ENCODE measurements at places on chromosomes 5 and 9.

- no peak for DNase-seq
Measured at GRCh38 chr5:158538506-158539074, 561.1 kb downstream of the EBF1 start.

GRCh38 chr9:137372693-137373610 is 50.0 kb downstream of the EXD3 start:
- no peak for DNase-seq

DNA sequence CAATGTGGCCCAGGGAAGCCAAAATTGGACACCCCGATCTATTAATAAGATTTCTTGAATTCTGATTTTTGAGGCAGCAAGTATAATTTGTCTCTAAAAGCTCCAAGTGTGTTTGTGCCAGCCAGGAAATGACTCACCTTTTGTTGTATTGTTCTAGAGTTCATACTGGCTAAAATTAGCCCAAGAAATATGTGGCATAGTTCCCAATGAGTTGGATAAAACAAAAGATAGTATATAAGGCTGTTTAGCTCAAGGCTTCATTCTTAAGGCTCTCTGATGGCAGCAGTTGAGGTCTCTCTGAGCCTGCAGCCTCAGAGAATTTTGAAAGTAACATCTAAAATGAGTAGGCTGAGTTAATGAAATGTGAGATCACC is 21.6 kb downstream of the HMGXB3 start:
- peak; percentile 82 for DNase-seq

GRCh38 chr9:10079284-10079964 is 533.4 kb downstream of the PTPRD start:
- no peak for DNase-seq

DNA sequence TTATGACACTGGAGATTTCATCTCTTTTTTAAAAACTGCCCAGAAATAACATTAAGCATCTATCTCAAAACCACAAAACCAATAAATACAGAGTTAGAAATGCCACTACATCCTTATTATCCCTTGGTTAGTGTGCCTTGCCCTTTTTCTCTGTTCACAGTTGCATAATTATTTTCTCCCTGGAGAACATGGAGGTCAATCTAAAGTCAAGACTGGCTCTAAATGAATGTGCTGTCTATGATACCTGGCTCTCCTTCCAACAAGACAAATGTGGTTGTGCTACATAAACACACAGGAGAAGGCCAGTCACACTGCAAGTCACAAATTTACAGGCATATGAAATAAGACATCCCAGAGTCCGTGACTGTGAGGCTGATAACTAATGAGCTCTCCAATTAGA is 2.8 kb downstream of the FBN2 start:
- no peak for DNase-seq

- DNase-seq = no peak
Measured at GRCh38 chr9:112621018-112621655, 96.8 kb downstream of the INIP start.

DNA sequence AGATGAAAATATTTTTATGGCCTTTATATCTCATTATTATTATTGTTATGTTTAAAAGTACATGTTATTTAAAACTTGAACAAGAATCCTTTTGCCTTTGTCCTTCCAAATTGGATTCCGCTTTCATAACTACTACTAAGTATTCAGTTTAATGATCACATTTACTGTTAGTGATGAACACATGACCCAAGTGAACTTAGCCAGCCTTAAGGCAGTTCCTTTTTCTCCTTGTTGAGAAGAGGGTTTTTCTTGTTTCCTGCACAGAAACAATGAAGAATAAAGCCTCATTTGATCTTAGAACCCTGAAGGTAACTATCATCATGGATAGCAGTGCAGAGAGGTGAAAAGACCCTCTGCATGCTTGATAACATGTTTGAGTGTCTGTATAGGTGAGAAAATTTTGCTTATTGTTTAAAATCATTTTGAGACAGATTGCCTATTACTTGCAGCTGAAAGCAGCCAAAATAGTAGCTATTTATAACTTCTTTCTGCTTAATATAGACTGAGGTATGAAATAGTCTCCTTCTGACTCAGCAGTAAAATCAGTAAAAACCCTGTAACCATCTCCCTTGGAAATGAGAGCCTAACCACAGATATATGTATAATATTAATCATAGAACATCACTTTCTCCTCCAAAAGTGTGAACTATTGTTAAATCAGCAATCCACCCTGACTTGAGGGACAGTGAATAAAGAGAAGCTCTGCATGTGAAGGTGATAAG is 266.2 kb downstream of the SPATA31D1 start:
- DNase-seq = no peak

DNA sequence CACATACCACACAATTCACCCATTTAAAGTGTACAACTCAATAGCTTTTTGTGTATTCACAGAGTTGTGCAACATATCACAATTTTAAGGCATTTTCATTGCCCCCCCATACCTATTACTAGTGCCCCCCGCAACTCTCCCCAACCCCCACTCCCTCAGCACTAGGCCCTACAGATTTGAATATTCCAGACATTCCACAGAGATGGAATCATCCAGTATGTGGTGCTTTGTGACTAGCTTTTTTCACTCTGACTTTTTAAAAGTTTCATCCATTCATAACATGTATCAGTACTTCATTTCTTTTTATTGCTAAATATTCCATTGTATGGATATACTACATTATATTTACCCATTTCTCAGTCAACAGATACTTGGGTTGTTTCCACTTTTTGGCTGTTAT is 102.9 kb upstream of the LRRTM2 start:
- no peak for DNase-seq

GRCh38 chr9:134047868-134048581 is 19.8 kb downstream of the BRD3 start:
- DNase-seq = no peak

DNA sequence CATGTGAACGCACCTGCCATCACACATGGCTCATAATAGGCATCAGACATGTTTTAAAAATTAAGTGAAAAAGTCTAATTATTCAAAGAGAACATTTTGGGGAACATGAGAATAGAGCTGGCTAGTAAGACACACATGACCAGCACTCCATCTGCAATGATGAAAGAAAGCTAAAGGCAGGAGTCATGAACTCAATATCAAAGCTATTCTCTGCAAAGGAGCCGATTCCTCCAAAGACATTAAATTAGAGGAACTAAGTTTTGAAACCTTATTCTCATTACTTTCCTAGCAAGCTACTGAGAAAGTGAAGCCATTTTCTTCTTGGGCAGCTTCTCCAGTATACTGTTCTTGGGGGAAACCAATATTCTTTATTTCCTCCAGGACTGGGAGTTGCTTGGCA is 172.0 kb downstream of the CRB2 start:
- DNase-seq = no peak

- no peak for DNase-seq
Measured at GRCh38 chr9:136238342-136238732, 7.3 kb downstream of the QSOX2 start.

- DNase-seq = no peak
Measured at GRCh38 chr9:96655198-96655851, at the start of gene PRXL2C. Gene PRXL2C, minus strand, starts transcription at chr9:96655317. Its CDS starts 36 bp downstream, at chr9:96655281.

DNA sequence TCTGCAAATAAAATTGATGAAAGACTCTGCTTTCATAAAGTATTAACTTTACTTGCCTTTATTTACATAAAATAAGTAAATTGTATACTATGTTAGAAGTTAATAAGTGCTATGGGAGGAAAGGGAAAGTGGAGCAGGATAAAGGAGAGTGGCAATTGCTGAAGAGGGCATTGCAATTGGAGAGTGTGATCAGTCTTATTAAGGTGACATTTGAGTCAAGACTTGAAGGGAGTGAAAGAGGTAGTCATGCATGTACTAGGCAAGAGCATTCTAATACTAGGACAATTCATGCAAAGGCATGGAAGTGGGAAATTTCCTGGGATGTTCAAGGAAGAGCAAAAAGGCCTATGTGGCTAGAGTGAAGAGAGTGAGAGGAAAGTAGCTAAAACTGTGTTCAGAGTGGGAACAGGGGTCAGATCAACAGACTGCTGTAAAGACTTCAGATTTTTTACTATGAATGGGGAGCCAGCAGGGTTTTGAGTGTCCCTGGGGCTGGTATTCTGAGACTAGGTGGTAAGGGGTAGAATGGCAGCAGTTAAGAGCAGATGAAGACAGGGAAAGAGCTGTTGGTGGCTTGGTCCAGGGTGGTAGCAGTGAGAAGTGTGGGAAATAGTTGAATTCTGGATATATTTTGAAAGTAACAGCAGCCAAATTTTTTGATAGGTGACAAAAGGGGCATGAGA is 182.3 kb upstream of the RIOK2 start:
- no peak for DNase-seq

GRCh38 chr9:93024646-93024910 is 33.9 kb upstream of the SUSD3 start:
- no peak for DNase-seq

GRCh38 chr9:77848897-77849296 is 182.7 kb downstream of the GNAQ start:
- DNase-seq = peak; percentile 38

- DNase-seq = no peak
Measured at GRCh38 chr9:92934321-92934720, 13.0 kb upstream of the FGD3 start.

DNA sequence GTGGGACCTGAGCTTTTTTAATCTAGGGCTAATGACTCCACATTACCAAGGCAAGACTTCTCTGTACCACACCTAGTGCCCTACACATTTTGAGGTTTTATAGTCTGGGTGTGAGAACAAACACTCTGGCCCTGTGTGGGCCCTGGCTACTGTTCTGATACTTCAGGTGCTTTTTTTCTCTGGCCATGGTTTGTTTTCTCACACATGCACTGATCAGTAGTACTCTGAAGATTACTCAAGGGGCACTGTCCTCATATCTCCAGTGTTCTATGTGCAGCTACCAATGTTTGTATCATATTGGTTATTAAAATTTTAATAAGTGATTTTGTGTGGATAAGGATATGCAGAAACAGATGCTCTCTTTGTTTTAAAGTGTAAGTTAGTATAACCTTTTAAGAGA is 5.9 kb upstream of the C9orf40 start:
- DNase-seq = no peak

DNA sequence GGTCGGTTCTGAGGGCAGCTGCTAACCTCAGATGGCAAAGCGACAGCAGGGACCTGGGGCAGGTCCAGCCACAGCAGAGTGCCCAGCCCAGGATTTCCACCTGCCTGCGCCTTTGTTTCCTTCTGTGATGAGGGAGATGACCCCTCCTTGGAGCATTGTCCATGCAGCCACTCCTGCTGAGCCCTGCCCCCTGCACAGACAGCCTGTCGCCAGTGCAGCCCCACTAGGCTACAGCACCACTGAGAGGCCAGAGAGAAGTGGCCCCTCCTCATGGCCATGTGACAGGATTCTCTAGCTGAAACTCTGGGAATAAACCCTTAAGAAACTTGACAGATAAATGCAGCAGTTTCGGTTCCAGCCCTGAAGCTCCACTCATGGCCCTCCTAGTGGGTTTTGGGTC is 10.5 kb upstream of the MRNIP start:
- no peak for DNase-seq

DNA sequence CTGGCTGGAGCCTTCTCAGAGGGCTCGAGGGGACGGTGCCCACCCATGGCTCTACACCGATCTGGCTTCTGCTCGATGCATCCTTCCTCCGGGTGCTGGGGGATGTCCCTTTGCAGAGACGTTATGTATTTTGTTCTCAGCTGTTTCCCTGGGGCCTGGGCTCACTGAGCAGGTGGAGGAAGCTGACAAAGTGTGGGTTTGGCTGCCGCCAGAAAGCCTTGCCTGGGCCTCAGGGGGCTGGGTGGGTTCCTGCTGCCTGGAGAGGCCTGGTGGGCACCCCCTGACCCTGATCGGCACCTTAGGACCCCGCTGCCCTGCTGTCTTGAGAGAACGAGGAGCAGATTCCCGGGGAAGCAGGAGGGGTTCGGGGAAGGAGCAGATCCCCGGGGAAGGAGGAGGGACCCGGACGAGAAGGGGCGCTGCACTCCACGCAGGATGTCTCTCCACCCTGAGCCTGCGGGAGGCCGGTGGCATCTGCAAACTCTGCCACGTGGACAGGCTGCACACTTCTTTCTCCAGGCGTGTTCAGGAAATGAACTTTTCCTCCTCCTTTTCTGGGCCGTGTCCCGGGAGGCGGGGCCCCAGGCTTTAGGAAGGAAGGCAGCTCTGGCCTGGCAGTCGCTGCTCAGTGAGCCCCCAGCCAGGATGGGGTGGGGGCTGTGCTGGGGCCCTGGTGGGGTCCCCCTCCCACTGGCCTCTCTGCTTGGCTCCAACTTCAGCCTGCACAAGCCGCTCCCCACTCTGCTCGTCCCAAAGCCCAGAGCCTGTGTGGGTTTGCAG is 148.9 kb downstream of the RXRA start:
- DNase-seq = no peak

GRCh38 chr5:133865113-133865512 is 103.3 kb downstream of the C5orf15 start:
- no peak for DNase-seq

DNA sequence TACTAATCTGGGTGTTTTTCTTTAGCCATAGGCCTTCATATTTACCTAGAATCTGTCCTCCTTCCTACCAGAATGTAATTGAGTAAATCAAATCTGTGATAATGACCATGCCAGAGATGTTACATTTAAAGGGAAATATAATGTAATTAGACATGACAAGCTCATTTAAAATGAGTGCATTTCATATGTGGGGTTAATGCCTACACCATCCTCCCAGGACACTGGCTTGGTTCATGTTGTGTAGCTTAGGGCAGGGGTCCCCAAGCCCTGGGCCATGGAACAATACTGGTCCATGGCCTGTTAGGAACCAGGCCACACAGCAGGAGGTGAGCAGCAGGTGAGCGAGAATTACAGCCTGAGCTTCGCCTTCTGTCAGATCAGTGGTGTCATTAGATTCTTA is 276.9 kb upstream of the DAP start:
- no peak for DNase-seq

DNA sequence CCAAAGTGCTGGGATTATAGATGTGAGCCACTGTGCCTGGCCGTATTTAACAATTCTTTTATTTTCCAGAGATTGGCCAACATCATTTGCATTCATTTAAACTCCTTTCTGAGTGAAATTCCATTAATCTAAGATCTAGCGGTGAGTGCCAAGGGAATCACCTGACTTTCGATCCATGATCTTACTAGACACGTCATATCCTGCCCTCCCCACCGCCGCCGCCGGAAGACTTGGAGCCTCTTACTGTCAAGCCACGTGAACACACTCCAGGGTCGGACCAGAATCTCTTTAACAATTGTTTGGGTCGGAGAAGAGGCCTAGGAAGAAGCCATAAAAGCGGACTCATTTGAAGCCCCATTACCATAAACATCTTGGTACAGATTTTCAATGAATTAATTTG is 12.9 kb downstream of the INPP5E start:
- DNase-seq = no peak

- DNase-seq = no peak
Measured at GRCh38 chr5:118796081-118796480, 192.3 kb downstream of the DTWD2 start.

DNA sequence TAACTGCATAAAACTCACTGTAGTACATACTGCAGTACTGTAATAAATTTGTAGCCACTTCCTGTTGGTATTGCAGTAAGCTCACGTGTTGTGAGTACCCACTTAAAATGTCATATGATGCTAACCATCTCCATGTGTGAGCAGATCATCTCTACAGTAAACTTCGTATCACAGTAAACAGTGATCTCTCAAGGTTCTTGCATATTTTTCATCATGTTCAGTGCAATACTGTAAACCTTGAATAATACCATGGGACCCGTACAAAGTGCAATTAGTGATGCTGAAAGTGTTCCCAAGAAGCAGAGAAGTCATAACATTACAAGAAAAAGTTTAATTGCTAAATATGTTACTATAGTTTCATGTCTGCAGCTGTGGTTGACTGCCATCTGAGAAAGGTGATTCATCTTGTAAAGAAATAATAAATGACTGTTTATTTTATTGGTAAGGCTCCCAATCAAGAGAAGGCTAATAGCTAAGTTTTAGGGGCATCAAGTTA is 253.8 kb upstream of the POU5F2 start:
- DNase-seq = peak; percentile 16

Data from HS-5 (cell line).